ENCODE measurements at places on chromosomes 2 and 18. TPM values are rescaled to one million over a fixed set of nuclear protein-coding genes. Genes with fewer than 3 reads are reported as not detected.

The ATP8B1 gene
- 5.2 TPM for polyA plus RNA-seq

The MRO gene
- 6.9 TPM for polyA plus RNA-seq

The LYG2 gene
- polyA plus RNA-seq, result not detected

The UGT1A6 gene
- polyA plus RNA-seq, result 110 TPM

The SMAD7 gene
- 17.3 TPM for polyA plus RNA-seq

The IRS1 gene
- 4.5 TPM for polyA plus RNA-seq

The SLC25A52 gene
- polyA plus RNA-seq, result not detected

The METTL4 gene
- 7.2 TPM for polyA plus RNA-seq

The SAG gene
- polyA plus RNA-seq, result not detected

The FSHR gene
- not detected for polyA plus RNA-seq

The SPATA3 gene
- polyA plus RNA-seq, result not detected

The RAX gene
- polyA plus RNA-seq, result not detected

Measured in kidney (tissue), 22 donors.